ENCODE measurements at places on chromosomes 6 and 20.

DNA sequence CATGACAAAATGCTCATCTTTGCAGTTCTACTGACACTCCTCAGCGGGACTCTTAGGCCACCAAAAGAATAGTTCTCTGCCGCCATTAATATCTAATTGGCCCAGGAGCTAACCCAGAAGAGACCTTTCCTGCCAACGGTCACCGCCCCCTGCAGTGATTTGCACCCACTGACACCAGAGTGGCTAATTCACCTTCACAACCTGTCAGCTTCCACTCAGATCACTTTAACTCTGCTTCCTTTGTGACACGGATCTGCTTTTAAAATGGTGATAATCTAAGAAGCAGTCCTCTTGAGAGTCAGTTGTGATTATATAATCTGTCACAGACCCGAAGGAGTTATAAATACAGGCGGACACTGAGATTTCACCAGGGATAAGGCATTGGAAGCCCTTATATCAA lies 172.8 kb downstream of the FRK start:
- DNase-seq, result no peak

DNA sequence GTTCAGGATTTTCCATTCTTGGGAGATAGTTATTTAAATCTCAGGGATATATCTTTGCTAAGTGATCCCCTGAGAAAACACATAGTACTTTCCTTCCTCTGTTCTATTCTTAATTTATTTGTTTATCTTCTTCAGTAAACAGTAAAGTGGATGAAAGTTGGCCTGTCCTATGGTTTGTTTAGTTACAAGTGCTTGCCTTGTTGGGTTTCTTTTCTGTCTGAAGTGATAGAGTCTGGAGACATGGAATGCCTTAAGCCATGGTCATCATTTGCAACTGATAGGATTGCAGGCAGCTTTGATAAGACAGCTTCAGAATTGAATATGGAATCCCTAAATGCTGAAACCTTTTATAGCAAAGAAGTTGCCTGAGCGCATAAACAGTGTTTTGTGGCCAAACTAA lies 4.9 kb downstream of the ADGRG6 start:
- DNase-seq, result no peak

- no peak for DNase-seq
Observed at GRCh38 chr6:109456111-109456583, 575 bp upstream of the MICAL1 start.

DNA sequence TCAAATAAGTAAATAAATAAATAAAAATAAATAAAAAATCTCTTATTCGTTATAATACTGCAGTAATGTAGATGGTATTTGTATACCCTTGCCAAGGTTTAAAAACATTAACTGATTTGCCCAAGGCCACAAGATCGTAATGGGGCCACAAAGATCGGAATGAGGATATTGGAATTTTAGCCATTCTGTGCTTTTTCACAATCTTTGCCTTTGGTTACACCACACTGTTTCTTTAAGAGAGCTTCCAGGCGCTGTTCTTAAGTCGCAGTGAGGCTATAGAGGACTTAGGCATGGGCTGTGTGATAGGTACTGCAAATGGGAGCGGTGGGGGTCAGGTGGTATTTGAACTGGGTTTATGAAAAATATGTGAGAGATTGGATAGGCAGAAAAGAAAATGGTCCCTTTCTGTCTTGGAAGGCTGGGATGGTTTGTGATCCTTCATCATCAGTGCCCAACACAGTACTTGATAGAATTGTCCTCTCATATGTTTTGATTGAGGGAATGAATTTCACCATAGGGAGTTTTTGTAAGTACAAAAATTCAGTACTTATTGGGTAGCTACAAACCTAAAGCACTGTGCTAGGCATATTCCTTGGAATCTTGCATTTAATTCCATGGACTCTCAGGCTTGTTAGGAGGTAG lies 1.4 kb downstream of the NUS1 start:
- DNase-seq, result no peak

DNA sequence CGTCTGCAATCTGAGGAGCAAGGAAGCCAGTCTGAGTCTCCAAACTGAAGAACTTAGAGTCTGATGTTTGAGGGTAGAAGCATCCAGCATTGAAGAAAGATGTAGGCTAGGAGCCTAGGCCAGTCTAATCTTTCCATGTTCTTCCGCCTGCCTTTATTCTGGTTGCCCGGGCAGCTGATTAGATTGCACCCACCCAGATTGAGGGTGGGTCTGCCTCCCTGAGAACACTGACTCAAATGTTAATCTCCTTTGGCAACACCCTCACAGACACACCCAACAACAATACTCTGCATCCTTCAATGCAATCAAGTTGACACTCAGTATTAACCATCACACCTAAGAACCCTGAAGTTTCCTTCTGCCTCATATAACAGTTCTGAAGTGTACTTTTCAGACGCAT lies 350.1 kb downstream of the RFPL4B start:
- DNase-seq, result no peak
